Prostate gland (tissue), 2 donors: ENCODE measurements at places on chromosomes 3 and 15. TPM values are rescaled to one million over a fixed set of nuclear protein-coding genes. Genes with fewer than 3 reads are reported as not detected.

DNA sequence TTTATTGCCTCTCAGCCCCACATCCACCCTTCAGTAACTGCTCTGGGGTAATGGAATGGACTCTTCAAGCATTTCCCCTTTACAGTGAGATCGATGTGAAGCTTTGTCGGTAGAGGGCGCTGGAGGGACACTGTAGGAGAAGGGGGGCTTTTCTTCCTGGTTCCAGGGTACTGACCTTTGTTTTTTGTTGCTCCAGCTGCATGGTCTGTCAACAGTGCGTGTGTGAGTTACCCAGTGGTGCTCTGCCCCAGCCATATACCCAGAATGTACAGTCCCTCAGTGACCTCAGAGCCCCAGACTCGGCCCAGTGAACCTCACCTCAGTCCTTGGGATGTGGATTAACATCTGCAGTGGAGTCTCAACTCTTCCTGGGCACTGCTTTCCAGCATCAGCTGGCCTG lies 180.3 kb upstream of the TSC22D2 start:
- peak; percentile 12 for DNase-seq

GRCh38 chr15:92168066-92168683 lies 225.5 kb upstream of the ST8SIA2 start:
- no peak for DNase-seq

GRCh38 chr15:75350601-75351361 lies 3.9 kb downstream of the NEIL1 start:
- DNase-seq: no peak

- DNase-seq: peak; percentile 73
These were observed 1.8 kb upstream of the ZMYND10 start for GRCh38 chr3:50347187-50347813.

GRCh38 chr3:111965484-111965883 lies 13.3 kb upstream of the ABHD10 start:
- DNase-seq: no peak

DNA sequence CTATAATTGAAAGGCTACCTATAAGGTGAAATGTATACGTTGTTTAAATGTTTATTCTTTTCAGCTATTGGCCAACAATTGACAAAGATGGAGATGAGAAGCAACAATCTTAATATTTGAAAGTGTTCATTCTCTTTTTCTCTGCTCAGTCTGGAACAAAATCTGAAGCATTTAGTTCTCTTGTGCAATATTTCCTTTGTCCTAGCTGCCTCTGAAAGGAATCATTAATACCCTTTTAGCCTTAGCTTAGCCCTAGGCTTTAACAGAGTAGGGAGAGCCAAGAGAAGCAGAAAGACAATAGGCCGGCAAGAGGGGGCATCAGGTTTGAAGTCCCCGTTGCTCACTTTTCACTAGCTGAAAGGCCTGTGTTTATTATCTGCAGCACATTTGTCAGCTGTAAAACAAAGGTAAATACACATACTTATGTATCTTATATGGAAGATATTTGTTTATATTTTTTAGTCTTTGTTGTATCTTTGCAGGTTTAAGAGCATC lies 422.5 kb upstream of the SEMA6D start:
- no peak for DNase-seq

DNA sequence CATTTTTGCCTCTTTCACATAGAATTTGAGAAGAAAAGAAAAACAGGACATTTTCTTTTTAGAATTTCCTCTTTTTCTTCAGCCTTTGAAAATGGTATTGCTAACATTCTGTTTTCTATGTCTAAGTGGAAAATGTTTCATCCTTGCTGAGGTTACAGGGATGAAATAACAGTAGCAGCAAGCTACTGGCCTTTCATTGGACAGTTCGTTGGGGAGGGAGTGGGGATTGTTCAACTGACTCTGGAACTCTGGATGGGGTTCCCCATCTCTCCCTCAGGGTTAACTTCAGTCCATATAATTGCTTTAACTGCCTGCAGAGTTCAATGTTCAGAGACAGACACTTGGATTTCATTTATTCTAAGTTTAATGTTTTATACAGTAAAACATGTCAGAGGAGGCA lies 346.0 kb downstream of the NLGN1 start:
- no peak for DNase-seq

- no peak for DNase-seq
These were observed 69.3 kb downstream of the MYH15 start for GRCh38 chr3:108441071-108441507.

DNA sequence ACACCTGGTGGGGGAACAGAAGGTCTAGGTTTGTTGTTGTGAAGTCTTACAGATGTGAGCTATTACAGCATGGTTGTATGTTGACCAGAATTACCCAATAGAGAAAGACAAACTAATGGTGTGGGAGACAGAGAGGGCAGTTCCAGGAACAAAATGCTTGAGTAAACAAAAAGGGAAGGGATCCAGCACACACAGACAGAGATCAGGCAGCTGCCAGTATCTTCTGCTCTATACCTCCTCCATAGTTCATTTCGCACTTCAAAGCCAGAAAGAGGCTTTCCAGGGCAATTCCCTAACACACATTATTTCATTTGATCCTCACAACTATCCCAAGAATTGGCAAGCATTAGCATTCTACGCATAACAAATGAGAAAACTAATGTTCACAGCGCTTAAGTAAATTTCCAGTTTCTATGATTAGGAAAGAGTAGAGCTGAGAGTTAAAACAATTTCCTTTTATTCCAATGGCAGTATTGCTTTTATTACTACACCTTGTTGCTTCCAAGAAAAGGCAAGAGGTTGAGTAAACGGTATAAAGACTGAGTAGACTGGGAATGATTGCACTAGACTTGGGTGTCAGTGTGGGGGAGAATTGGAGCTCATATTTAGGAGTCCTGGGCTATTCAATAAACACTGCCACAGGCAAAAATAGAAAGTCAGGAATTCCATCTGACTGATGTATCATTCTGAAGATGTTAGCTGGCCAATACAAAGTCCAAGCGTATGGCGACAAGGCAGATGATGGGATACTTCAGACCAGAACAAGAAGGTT lies 39.7 kb upstream of the ZNF280D start:
- peak; percentile 39 for DNase-seq

DNA sequence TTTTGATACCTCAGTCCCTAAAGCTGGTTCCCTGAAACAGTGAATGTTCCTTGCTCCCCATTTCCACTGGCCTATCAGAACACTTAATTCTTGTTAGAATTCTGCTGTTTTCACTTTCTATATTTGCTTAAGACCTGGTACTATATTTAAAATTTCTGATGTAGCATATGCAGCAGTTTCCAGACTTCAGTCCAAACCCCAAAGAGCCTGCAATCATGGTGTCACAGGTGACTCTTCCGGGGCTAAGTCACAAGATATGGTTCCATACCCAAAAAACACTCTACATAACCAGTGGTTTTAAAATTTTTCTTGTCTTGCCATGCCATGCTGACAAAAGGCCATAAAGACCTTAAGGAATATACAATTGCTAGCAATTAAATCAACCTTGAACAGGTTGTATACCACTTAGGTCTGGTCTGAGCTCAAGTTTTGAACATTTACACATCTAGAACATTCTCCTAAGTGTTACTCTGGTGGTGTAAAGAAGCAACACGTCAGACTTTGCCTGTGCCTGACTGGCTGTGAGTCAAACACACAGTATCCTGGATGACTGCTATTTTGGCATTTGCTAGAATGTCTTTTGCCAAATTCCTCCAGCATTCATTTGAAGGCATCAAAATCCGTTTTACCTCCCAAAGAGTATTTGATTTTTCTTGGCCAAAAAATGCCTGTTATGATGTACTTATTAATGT lies 160.0 kb downstream of the FRMD5 start:
- no peak for DNase-seq

DNA sequence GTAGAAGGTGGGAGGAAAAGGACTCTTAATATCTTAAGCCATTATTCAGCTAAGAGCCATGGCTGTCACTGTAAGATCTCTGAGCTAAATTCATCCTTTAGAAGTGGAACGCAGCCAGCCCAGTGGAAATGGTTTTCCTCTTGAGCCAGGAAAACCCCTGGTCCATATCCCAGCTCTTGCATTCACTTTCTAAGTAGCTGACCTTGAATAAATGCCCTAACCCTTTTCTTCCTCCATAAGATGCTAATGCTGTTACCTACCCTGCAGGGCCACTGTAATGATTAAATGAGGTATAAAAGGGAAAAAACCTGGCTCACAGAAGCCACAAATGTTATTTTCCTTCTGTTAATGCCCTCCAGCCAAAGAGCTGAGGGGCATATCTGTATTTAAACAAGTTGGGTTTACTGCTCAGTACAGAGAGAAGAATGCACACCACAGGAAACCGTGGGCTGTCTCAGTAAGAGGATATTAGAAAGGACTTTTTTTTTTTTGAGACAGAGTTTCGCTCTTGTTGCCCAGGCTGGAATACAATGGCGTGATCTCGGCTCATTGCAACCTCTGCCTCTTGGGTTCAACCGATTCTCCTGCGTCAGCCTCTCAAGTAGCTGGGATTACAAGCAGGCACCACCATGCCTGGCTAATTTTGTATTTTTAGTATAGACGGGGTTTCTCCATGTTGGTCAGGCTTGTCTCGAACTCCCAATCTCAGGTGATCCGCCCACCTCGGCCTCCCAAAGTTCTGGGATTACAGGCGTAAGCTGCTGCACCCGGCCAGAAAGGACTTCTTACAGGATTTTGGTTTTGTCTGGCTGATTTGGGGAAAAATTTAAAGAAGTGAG lies 6.8 kb downstream of the UBL7 start:
- DNase-seq: no peak

GRCh38 chr15:80776420-80777045 lies 2.6 kb upstream of the CEMIP start:
- peak; percentile 74 for DNase-seq

DNA sequence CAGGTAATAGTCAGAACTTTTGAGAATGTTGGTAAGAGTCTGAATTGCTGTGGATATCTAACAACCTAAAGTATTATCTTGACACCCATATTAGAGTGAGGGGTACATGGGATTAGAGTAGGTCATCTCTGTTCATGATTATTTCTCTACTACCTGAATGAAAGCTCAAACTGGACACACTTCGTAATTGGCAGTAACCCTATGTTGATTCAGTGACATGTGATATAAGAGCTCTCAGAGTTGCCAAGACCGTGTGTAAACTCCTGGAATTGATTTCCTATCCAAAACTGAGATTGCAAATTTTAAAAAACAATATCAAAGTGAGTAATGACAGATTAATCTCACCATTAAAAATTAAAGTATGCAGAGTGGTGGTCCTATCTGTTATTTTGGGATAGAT lies 214.8 kb upstream of the ARHGEF26 start:
- DNase-seq: peak; percentile 6

DNA sequence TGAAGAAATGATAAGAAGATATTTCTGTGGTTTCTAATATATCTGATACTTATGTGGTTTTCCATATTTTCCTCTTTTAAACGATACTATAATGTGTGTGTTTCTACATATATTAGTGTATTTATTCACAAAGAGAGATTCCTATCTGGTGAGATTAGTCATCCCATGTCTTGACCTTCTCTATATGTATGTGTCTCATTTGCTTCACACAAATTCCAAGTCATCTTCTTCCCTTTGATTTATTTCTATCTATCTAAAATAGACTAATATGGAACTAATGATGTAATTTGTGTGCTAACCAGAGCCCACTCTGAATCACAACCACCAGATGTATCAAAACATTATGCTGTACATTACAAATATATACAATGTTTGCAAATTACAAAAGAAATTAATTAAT lies 154.7 kb upstream of the KCNMB2 start:
- DNase-seq: no peak

DNA sequence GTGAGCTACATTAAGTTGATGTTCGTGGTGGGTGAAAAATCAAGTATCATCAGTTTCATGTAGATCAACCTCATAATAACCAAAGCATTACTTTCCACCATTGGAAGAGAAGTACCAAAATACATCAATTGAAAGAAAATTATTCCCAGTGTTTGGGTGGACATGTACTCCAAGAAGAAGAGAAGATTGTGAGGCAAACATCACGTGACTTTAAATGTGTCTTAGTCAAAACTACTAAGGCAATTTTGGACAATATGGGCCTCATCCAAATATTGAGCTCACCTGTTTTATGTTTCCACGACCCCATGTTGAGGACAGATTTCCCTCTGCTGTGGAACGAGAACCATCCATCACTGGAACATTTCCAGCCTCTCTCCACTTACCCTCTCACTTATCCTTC lies 303.0 kb upstream of the LMCD1 start:
- no peak for DNase-seq

GRCh38 chr3:144708437-144708836 lies 736.8 kb downstream of the DIPK2A start:
- no peak for DNase-seq

DNA sequence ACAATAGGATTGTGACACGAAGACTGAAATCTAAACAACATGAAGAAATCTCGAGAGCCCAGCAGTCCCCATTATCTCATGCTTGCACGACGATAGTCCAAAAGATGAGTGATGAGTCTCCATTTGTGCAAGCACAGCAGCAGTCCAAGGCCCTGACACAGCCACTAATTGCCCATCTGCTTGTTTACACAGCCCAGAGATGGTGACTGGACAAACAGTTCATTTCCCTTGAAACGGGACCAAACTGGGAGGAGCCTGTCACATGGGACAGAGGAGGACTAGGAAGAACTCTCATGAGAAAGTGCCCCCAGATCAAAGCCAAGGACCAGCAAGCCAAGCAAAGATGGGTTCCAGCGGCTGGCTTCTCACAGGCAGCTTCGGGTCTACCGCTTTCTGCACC lies 121.0 kb downstream of the GREM1 start:
- no peak for DNase-seq

- DNase-seq: no peak
These were observed 96.5 kb downstream of the SMAD6 start for GRCh38 chr15:66798426-66799061.

- no peak for DNase-seq
These were observed 189.4 kb upstream of the CHRM5 start for GRCh38 chr15:33778852-33779251.

DNA sequence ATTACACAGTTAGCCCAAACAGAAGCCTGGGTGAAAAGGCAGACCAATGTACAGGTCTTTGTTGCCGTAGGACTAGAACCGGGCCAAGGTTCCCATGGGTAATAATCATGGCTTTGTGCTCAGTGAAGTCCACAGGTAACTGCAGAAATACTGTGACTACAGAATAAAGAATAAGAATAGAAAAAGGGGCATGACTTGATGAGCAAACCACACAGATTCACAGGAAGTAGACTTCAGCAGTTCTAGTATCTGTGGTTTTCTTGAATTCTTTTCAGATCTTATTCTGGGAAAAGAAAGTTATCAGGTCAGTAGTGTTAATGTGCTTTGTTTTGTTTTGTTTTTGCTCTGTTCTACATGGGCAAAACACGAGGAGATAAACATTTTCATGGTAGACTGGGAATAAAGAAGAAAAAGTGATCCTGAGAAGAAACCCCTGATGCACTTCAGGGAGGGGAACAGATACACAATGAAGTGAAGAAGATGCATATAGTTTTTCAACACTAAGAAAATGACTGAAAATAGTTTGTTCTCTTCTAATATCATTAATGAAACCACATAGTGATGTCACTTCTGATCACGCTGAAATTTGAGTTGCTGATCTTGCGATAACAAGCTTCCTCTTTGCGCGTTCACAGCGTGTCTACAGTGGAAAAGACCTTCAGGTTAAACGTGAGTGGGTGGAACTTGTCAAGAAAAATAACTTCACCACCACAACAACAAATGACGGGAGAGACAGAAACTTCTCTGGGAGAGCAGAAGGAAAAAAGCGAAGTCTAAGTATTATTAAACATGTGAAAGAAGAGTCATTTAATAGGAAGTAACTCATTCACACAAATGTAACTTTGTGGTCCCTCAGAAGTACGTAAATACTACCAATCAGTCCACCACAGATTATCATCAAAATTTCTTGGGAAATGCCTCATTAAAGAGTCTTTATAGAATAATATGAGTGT lies 315.8 kb upstream of the SATB1 start:
- no peak for DNase-seq

Gene GOLGA6B
- not detected for total RNA-seq

Gene HTR3E
- total RNA-seq: not detected

Gene FAM174B
- 183 TPM for total RNA-seq

Gene DNAH1
- 18.7 TPM for total RNA-seq

Gene WNT7A
- total RNA-seq: 0.11 TPM
